ENCODE measurements at places on chromosomes 5 and 9. TPM values are rescaled to one million over a fixed set of nuclear protein-coding genes. Genes with fewer than 3 reads are reported as not detected.

The PRDM9 gene
- not detected for total RNA-seq

The FOXI1 gene
- not detected for total RNA-seq

The MTRR gene
- total RNA-seq: 51.5 TPM

The MAMDC2 gene
- total RNA-seq: 161 TPM

The MCTP1 gene
- total RNA-seq: 26.7 TPM

The PDE6A gene
- not detected for total RNA-seq

The LTC4S gene
- 4.1 TPM for total RNA-seq

The CCNJL gene
- 5.8 TPM for total RNA-seq

The MSX2 gene
- total RNA-seq: not detected

The LCN1 gene
- not detected for total RNA-seq

The ARSB gene
- total RNA-seq: 22.7 TPM

The MELK gene
- not detected for total RNA-seq

The SPINK6 gene
- not detected for total RNA-seq

The PCDHB3 gene
- 1.2 TPM for total RNA-seq

The ASTN2 gene
- 1.8 TPM for total RNA-seq

The GPR150 gene
- not detected for total RNA-seq

The IFT74 gene
- 31.1 TPM for total RNA-seq

The OR13C2 gene
- not detected for total RNA-seq

The FSTL4 gene
- not detected for total RNA-seq

The CHSY3 gene
- total RNA-seq: 0.77 TPM

The NUTM2G gene
- not detected for total RNA-seq

The CDKN2A gene
- total RNA-seq: not detected

The BTNL8 gene
- total RNA-seq: not detected

The SPAAR gene
- total RNA-seq: 11.7 TPM

The NR3C1 gene
- 80.1 TPM for total RNA-seq

The CDH6 gene
- total RNA-seq: 5.6 TPM

The NACC2 gene
- 25.6 TPM for total RNA-seq

The RABL6 gene
- 28.8 TPM for total RNA-seq

The IL4 gene
- not detected for total RNA-seq

The DDX4 gene
- 0.48 TPM for total RNA-seq

The WNT8A gene
- not detected for total RNA-seq

The SHOC1 gene
- not detected for total RNA-seq

The PCDHGC5 gene
- total RNA-seq: 7.5 TPM

The PCDH12 gene
- 1.3 TPM for total RNA-seq

The EHMT1 gene
- 74.3 TPM for total RNA-seq

The NOTCH1 gene
- total RNA-seq: 19.7 TPM

All from uterus (tissue), 4 donors.